CD4-positive, alpha-beta T cell (primary cell): ENCODE measurements at places on chromosomes 3 and 15.

DNA sequence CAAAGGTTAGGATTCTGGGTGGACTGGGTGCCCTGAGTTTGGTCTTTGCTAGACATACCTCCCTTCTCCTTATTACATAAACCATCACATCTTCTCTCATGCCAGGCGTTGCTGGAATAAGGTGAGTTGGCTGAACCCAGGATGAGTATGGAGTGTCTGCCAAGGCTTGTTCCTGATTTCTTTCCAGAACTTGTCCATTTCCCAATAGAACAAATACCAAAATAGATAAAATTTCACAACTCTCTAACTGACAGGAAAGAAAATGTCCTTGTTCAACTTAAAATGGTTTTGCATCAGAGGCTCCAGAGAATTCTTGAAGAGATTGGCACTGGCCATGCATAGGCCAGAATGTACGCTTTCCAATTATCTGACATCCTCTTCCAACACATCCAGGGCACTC lies 291.9 kb downstream of the IGSF11 start:
- DNase-seq: no peak

- DNase-seq: no peak
Observed at GRCh38 chr3:2819571-2819970, 290.6 kb downstream of the IL5RA start.

DNA sequence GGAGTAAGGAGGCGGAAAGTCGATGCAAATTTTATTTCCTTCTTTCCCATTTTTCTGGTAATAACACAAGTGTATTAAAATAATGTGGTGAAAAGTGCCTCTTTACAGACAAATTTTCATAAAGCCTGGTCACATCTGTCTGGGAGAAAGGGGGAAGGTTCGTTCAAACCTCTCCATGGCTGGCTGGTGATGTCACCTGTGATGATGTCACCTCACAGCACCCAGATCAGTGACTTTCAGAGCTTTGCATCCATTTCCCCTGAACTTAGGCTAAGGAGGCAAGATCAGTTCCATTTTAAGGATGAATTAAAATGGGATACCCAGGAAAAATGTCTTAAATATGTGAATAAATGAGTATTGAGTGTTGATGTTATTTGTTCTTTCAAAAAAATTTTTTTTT lies 34.1 kb downstream of the ATP10A start:
- DNase-seq: no peak

DNA sequence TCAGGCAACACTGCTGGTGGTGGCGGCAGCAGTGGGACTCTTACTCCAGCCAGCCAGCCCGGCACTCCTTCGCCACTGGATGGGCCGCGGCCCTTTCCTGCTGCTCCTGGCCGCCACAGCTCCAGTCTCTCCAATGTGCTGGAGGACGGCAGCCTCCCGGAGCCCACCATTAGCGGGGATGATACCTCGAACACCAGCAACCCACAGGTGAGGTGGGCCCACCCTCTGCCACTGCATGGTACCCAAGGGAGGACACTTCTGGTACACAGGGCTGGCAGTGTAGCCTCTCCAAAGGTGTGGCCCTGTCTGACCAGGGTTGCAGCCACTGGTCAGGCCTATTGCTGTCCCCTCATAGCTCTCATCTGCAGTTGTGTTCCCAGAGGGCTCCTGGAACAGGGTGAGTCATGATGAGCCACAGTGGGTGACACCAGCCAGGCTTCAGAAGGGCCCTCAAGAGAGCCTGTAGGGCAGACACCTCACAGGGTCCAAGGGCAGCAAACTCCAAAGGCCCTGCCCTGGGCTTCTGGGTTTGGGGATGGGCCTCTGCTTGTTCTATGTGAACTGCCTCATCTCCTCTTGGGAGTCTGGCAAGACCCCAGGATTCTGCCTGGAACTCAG lies 20.8 kb downstream of the NBEAL2 start:
- no peak for DNase-seq

DNA sequence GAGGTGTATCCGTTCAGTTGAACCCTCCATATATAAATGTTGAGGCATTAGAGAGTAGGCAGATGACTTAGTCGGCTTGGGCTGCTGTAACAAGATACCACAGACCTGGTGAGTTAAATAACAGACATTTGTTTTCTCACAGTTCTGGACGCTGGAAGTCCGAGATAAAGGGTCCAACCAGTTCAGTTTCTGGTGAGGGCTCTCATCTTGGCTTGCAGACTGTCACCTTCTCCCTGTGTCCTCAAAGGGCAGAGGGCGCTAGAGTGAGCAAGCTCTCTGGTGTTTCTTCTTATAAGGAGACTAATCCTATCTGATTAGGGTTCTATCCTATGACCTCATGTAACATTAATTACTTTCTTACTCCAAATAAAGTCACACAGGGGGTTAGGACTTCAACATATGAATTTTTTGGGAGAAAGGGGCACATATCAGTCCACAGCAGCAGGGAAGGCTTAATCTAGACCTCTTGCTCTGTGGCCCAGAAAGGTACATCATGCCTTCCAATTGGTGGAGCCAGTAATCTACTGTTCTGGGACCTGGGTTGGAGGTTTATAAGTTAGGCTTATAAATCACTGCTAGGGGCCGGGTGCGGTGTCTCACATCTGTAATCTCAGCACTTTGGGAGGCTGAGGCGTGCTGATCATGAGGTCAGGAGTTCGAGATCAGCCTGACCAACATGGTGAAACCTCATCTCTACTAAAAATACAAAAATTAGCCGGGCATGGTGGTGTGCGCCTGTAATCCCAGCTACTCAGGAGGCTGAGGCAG lies 26.3 kb upstream of the SLC28A2 start:
- no peak for DNase-seq

- no peak for DNase-seq
Observed at GRCh38 chr3:47098910-47099309, 65.0 kb downstream of the SETD2 start.

GRCh38 chr15:71596672-71597071 lies 213.7 kb upstream of the NR2E3 start:
- no peak for DNase-seq

GRCh38 chr3:167783781-167784180 lies 48.3 kb downstream of the SERPINI1 start:
- no peak for DNase-seq

GRCh38 chr3:49421890-49422378 lies 339 bp downstream of the AMT start:
- DNase-seq: no peak
